ENCODE measurements at places on chromosomes 16 and 17. TPM values are rescaled to one million over a fixed set of nuclear protein-coding genes. Genes with fewer than 3 reads are reported as not detected.

The CORO6 gene
- 93.5 TPM for total RNA-seq

The BCAR1 gene
- total RNA-seq, result 68.1 TPM

The UBE2O gene
- 33.9 TPM for total RNA-seq

The BANP gene
- 17.5 TPM for total RNA-seq

The STX4 gene
- total RNA-seq, result 51.3 TPM

The RAD51C gene
- total RNA-seq, result 41.6 TPM

The OTOA gene
- total RNA-seq, result not detected

The TEX14 gene
- not detected for total RNA-seq

The PRSS27 gene
- total RNA-seq, result 0.64 TPM

The KRTAP4-1 gene
- total RNA-seq, result not detected

The ACSM2B gene
- not detected for total RNA-seq

The KRTAP9-1 gene
- total RNA-seq, result not detected

The RNF135 gene
- total RNA-seq, result 9.2 TPM

The ENO3 gene
- total RNA-seq, result 695 TPM

The P2RX1 gene
- 1.5 TPM for total RNA-seq

The OVCA2 gene
- total RNA-seq, result 15.3 TPM

The CCL18 gene
- 1.5 TPM for total RNA-seq

The PARD6A gene
- total RNA-seq, result 3.5 TPM

The HSD3B7 gene
- 6.4 TPM for total RNA-seq

The SMIM5 gene
- 6.9 TPM for total RNA-seq

The KRTAP9-2 gene
- total RNA-seq, result not detected

The RNU2-1 gene
- 7,099 TPM for total RNA-seq

The GPR142 gene
- total RNA-seq, result not detected

The SLC5A2 gene
- not detected for total RNA-seq

The CD300LF gene
- 0.25 TPM for total RNA-seq

The GGA2 gene
- 67.2 TPM for total RNA-seq

The FBXW10 gene
- total RNA-seq, result 0.14 TPM

The LASP1 gene
- total RNA-seq, result 39.6 TPM
